ENCODE measurements at places on chromosomes 1 and 21. TPM values are rescaled to one million over a fixed set of nuclear protein-coding genes. Genes with fewer than 3 reads are reported as not detected.

Gene BLZF1
- total RNA-seq: 22.0 TPM

Gene HLCS
- 20.3 TPM for total RNA-seq

Gene CLCA1
- not detected for total RNA-seq

GRCh38 chr1:58717979-58718378 is 18.1 kb upstream of the MYSM1 start:
- H3K36me3 ChIP-seq: no peaks in the 10 kb centered on the region
- no peak overlapping the region for H3K27ac ChIP-seq
- H3K4me3 ChIP-seq: no peak overlapping the region
- H3K27me3 ChIP-seq: no peaks in the 10 kb centered on the region
- no peak for DNase-seq
- no peaks in the 10 kb centered on the region for H3K4me1 ChIP-seq

GRCh38 chr1:193264313-193265065 is 78.1 kb upstream of the B3GALT2 start:
- H3K36me3 ChIP-seq: no peaks in the 10 kb centered on the region
- no peak overlapping the region for H3K4me3 ChIP-seq
- no peak overlapping the region for H3K27ac ChIP-seq
- no peaks in the 10 kb centered on the region for H3K27me3 ChIP-seq
- DNase-seq: no peak
- no peaks in the 10 kb centered on the region for H3K4me1 ChIP-seq

Gene STYXL2
- 0.16 TPM for total RNA-seq

Gene MSH4
- 0.32 TPM for total RNA-seq

DNA sequence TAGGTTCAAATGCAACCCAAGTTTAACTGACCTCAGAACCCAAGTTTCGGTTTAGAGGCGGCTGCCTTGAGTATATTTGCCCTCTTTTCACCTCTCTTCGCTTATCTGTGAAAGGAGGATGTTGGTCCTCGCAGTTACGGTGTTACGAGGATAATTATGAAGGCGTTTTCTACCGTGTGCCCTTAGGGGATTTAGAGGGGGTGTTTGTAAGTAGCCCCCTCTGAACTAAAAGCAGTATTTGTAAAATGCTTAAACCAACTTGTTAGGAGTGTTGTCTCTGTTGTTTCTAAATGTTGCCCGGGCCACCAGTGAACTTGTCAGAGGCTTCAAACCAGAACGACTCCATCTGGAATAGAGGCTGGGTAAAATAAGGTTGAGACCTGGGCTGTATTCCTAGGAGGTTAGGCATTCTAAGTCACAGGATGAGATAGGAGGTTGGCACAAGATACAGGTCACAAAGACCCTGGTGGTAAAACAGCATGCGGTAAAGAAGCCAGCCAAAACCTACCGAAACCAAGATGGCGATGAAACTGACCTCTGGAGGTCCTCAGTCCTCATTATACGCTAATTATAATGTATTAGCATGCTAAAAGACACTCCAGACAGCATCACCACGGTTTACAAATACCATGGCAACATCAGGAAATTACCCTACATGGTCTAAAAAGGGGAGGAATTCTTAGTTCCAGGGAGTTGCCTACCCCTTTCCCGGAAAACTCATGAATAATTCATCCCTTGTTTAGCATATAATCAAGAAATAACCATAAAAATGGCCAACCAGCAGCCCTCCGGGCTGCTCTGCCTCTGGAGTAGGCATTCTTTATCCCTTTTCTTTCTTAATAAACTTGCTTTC is 1.0 kb upstream of the PSRC1 start:
- no peaks in the 10 kb centered on the region for H3K36me3 ChIP-seq
- H3K27ac ChIP-seq: peak overlapping the region; percentile 84
- H3K4me1 ChIP-seq: no peaks in the 10 kb centered on the region

- H3K27me3 ChIP-seq: no peaks in the 10 kb centered on the region
- H3K4me3 ChIP-seq: no peak overlapping the region
- no peak overlapping the region for H3K27ac ChIP-seq
- no peak for DNase-seq
- no peaks in the 10 kb centered on the region for H3K36me3 ChIP-seq
- no peaks in the 10 kb centered on the region for H3K4me1 ChIP-seq
Measured at GRCh38 chr1:20102875-20103274, 16.5 kb downstream of the PLA2G2D start.

- no peaks in the 10 kb centered on the region for H3K27me3 ChIP-seq
- no peak overlapping the region for H3K27ac ChIP-seq
- H3K36me3 ChIP-seq: no peaks in the 10 kb centered on the region
- DNase-seq: no peak
- no peaks in the 10 kb centered on the region for H3K4me1 ChIP-seq
- no peak overlapping the region for H3K4me3 ChIP-seq
Measured at GRCh38 chr1:173002891-173003838, 47.6 kb downstream of the TNFSF18 start.

Gene CASQ2
- 3.3 TPM for total RNA-seq

GRCh38 chr1:76083189-76083588 is 8.6 kb downstream of the ST6GALNAC3 start:
- no peaks in the 10 kb centered on the region for H3K27me3 ChIP-seq
- no peaks in the 10 kb centered on the region for H3K4me1 ChIP-seq
- no peaks in the 10 kb centered on the region for H3K36me3 ChIP-seq
- DNase-seq: no peak

DNA sequence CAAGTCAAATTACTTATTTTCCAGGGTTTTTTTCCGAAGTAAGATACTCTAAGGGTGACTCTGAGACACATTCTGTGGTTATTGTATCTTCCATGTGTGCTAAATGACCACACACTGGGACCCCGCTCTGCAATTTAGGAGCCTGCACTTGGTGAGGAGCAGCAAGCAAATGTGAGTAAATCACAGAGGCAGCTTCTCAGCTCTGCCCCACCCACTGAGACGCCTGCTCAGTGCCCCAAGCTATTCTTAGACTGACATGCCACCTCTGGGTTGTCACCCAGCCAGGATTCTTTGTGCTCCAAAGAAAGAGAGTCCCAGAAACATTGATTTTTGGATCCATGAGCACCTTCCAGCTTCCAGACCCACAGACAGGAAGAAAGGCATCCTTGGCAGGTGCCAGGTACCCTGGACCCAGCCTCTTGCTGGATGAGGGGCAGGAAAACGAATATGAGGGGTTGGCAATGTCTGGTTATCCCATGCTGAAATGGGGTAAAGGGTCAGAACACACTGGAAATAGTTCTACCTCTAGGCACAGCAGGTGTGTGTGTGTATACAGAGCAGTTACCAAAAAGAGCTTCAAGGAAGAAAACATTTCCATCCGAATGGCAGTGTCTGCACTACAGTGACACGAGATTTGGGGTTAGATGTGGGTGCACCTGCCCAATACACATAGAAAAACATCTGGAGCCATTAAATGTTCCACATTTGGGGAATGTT is 41.2 kb downstream of the TNR start:
- H3K4me3 ChIP-seq: no peak overlapping the region
- peaks cover 16% of the 10 kb centered on the region for H3K27me3 ChIP-seq
- DNase-seq: no peak
- no peaks in the 10 kb centered on the region for H3K4me1 ChIP-seq
- no peaks in the 10 kb centered on the region for H3K36me3 ChIP-seq
- no peak overlapping the region for H3K27ac ChIP-seq

Gene ZNF593OS
- total RNA-seq: not detected

Gene OPTC
- total RNA-seq: not detected

- no peaks in the 10 kb centered on the region for H3K36me3 ChIP-seq
- no peaks in the 10 kb centered on the region for H3K27me3 ChIP-seq
- H3K4me3 ChIP-seq: no peak overlapping the region
- peaks cover 8% of the 10 kb centered on the region for H3K4me1 ChIP-seq
- H3K27ac ChIP-seq: peak overlapping the region; percentile 83
- peak; percentile 50 for DNase-seq
Measured at GRCh38 chr1:108609483-108610049, 49.7 kb downstream of the EEIG2 start.

DNA sequence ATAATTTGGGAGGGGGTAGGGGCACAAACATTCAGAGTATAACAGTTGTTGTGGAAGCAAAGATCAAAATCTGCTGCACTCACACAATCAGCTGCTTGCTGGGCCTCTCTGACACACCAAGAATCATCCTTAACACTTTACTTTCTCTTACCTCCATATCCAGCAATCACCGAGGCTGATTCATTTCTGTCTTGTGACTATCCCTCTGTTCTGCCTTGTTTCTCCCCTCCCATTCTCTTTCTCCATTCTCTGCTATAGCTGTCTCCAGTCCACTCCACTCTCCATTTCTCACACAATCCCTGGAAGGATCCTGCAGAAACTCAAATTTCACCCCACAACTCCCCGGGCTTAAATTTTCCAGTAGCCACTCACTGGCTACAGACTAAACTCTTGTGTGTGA is 91.8 kb upstream of the NGF start:
- no peak overlapping the region for H3K27ac ChIP-seq
- no peaks in the 10 kb centered on the region for H3K36me3 ChIP-seq
- H3K27me3 ChIP-seq: no peaks in the 10 kb centered on the region
- H3K4me1 ChIP-seq: no peaks in the 10 kb centered on the region
- no peak overlapping the region for H3K4me3 ChIP-seq

- H3K27ac ChIP-seq: peak within 1 kb of the TSS; percentile 99
- no peaks in the 10 kb centered on the region for H3K36me3 ChIP-seq
- DNase-seq: peak; percentile 63
- H3K4me3 ChIP-seq: peak within 1 kb of the TSS; percentile 88
Measured at GRCh38 chr1:151993734-151994496, at the start of gene S100A10. TSS of gene S100A10 (minus strand) at chr1:151993859. CDS start at chr1:151986230, 7,629 bp downstream.

- H3K27me3 ChIP-seq: no peaks in the 10 kb centered on the region
- H3K27ac ChIP-seq: peak overlapping the region; percentile 41
- no peak for DNase-seq
- H3K36me3 ChIP-seq: no peaks in the 10 kb centered on the region
Measured at GRCh38 chr1:182259968-182260367, 131.6 kb downstream of the GLUL start.

DNA sequence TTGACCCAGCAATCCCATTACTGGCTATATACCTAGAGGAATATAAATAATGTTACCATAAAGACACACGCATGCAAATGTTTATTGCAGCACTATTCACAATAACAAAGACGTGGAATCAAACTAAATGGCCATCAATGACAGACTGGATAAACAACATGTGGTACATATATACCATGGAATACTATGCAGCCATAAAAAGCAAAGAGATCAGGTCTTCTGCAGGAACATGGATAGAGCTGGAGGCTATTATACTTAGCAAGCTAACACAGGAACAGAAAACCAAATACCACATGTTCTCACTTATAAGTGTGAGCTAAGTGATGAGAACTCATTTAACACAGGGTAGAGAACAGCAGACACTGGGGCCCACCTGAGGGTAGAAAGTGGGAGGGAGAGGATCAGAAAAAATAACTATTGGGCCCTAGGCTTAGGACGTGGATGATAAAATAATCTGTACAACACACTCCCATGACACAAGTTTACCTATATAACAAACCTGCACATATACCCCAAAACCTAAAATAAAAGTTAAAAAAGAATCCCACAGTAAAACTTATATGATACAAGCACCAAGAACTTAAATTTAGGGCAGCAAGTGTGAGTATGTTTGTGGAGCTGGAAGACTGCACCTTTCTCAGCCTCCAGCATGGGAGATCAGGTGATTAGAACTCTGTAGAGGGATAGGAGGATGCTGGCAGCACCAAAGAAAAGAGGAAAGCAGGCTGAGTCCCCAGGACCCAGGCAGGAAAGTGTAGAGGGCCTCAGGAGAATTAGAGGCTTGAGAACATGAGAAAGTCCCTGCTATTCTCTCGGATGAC is 320.8 kb upstream of the USP24 start:
- H3K27me3 ChIP-seq: no peaks in the 10 kb centered on the region
- no peaks in the 10 kb centered on the region for H3K36me3 ChIP-seq
- DNase-seq: no peak
- H3K4me3 ChIP-seq: no peak overlapping the region
- H3K4me1 ChIP-seq: no peaks in the 10 kb centered on the region

DNA sequence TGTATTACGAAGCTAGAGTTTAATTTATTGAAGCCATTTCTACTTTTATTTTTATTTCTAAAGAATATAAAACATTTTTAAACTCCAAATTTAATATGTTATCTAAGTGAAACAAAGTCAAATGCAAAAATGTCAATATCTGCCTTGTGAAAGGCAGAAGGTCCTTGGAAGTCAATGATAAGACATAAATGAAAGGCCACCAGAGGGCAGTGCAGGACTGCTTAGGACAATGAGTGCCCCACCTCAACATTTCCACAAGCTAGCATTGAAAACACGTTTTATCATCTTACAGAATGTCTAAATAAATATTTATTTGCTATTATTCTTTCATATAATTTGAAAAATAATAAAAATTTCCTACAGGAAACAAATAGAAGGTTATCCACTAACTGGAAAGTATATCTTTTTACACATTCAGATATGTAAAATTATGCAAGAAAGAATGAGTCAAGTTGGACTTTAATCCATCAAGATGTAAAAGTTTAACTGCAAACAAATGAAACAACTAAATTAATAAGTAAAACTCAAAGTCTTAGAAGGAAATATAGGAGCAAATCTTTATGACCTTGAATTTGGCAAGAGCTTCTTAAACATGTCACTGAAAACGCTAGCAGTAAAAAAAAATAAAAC is 140.1 kb upstream of the FMN2 start:
- no peaks in the 10 kb centered on the region for H3K27me3 ChIP-seq
- H3K27ac ChIP-seq: no peak overlapping the region
- DNase-seq: no peak
- H3K4me3 ChIP-seq: no peak overlapping the region
- H3K36me3 ChIP-seq: no peaks in the 10 kb centered on the region

- no peak overlapping the region for H3K27ac ChIP-seq
- DNase-seq: no peak
- no peaks in the 10 kb centered on the region for H3K36me3 ChIP-seq
- H3K4me1 ChIP-seq: no peaks in the 10 kb centered on the region
Measured at GRCh38 chr1:221302810-221303209, 423.6 kb downstream of the HLX start.

DNA sequence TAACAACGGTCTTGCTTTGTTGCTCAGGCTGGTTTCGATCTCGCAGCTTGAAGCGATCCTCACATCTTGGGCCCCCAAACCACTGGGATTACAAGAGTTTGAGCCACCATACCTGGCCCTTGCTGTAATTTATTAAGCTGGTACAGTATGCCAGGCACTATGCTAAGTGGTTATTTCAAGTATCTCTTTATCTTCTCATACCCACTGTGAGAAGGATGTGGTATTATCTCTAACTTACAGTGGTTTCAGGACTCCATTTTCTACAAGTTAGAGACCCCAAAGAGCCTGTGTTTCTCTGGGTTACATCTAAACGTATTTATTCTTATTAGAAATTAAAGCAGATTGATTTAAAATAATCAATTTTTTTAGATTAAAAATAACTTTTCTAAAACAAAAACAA is 8.1 kb upstream of the ST3GAL3 start:
- H3K27me3 ChIP-seq: no peaks in the 10 kb centered on the region
- no peak for DNase-seq
- H3K36me3 ChIP-seq: peaks cover 25% of the 10 kb centered on the region
- H3K27ac ChIP-seq: no peak overlapping the region
- no peaks in the 10 kb centered on the region for H3K4me1 ChIP-seq
- no peak overlapping the region for H3K4me3 ChIP-seq

- no peaks in the 10 kb centered on the region for H3K36me3 ChIP-seq
- no peaks in the 10 kb centered on the region for H3K4me1 ChIP-seq
Measured at GRCh38 chr1:230381585-230381984, 44.5 kb downstream of the PGBD5 start.

Gene OR2W3
- not detected for total RNA-seq
